Foreskin melanocyte (primary cell): ENCODE measurements at places on chromosomes 2 and 18.

- DNase-seq, result no peak
Observed at GRCh38 chr2:230085201-230085600, 16.5 kb upstream of the SLC16A14 start.

GRCh38 chr2:53233759-53234547, 533.7 kb upstream of the CHAC2 start:
- DNase-seq, result no peak

DNA sequence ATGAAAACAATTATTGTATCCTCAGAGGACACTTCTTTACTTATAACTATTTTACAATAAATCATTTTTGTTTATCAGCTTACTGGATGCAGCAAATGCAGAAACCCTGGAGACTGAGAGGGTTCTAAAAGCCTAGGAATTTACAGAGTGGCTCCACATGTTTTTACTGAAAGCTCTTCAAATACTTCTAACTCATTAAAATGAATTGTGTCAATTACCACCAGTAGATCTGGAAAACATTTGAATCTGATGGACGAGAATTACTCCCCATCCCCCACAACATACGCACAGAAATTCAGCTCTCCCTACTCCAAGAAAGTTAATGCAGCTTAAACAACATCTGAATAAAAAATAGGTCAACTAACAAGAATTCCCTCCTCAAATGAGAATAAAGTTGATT, 319.8 kb upstream of the FIGN start:
- no peak for DNase-seq

GRCh38 chr18:48784656-48785055, 166.1 kb downstream of the SMAD7 start:
- DNase-seq, result no peak

GRCh38 chr2:1824202-1824905, 80.0 kb upstream of the PXDN start:
- no peak for DNase-seq
